ENCODE measurements at places on chromosomes 5 and 9. TPM values are rescaled to one million over a fixed set of nuclear protein-coding genes. Genes with fewer than 3 reads are reported as not detected.

Gene F2RL1
- 118 TPM for total RNA-seq

Gene CBY3
- total RNA-seq: not detected

Gene ADGRD2
- total RNA-seq: not detected

Gene CDX1
- total RNA-seq: 351 TPM

- no peak overlapping the region for H3K4me3 ChIP-seq
- no peaks in the 10 kb centered on the region for H3K36me3 ChIP-seq
- DNase-seq: no peak
- H3K27me3 ChIP-seq: no peaks in the 10 kb centered on the region
- no peaks in the 10 kb centered on the region for H3K4me1 ChIP-seq
Measured at GRCh38 chr5:10149911-10150310, 99.8 kb downstream of the ATPSCKMT start.

DNA sequence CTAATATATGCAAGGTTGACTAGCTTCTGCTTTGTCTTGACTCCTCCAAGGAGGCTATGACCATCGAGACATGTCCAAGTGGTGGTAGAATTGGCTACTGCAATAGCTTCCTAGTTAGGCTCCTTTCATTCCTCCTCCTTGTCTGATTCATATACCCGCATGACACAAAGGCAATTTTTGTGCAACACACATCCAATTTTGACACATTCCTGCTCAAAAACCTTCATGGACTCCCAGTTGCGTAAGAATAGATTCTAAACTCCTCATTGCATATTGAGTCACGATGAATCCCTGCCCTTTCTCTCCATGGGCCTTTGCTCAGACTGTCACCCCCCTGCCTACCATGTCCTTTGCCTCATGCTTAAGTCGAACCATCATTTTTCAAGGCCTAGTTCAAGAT lies 344.5 kb downstream of the ACTL7B start:
- DNase-seq: no peak
- H3K36me3 ChIP-seq: no peaks in the 10 kb centered on the region
- no peaks in the 10 kb centered on the region for H3K4me1 ChIP-seq
- no peaks in the 10 kb centered on the region for H3K27me3 ChIP-seq

- no peaks in the 10 kb centered on the region for H3K36me3 ChIP-seq
- H3K27me3 ChIP-seq: no peaks in the 10 kb centered on the region
- peaks cover 11% of the 10 kb centered on the region for H3K4me1 ChIP-seq
- no peak overlapping the region for H3K27ac ChIP-seq
- H3K4me3 ChIP-seq: no peak overlapping the region
Measured at GRCh38 chr9:83027153-83027891, 35.6 kb downstream of the RASEF start.

DNA sequence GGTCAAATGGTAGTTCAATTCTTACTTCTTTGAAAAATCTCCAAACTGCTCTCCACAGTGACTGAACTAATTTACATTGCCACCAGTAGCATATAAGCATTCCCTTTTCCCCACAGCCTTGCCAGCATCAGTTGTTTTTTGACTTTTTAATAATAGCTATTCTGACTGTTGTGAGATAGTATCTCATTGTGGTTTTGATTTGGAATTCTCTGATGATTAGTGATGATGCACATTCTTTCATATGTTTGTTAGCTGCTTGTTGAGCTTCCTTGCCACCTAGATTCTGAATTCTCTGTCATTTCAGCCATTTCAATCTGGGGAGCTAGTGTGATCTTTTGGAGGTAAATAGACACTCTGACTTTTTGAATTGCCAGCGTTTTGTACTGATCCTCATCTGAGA lies 24.0 kb downstream of the CDK20 start:
- DNase-seq: no peak
- H3K36me3 ChIP-seq: no peaks in the 10 kb centered on the region
- H3K27me3 ChIP-seq: no peaks in the 10 kb centered on the region
- no peak overlapping the region for H3K27ac ChIP-seq
- no peaks in the 10 kb centered on the region for H3K4me1 ChIP-seq

DNA sequence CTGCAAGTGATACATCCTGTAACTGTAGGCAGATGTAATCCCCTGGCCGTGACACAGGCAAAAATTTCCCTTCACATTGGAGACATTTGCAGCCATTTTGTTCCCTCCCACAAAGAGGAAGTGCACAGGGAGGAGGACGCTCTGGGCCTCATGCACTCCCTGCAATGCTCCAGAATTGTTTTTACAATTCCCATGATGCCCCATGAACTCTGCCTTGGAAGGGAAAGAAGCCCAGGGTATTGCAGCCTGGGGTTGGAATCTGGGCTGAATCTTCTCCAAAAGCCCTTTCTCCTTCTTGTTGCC lies 491.7 kb downstream of the CCDC171 start:
- no peak for DNase-seq
- no peaks in the 10 kb centered on the region for H3K4me1 ChIP-seq
- H3K4me3 ChIP-seq: no peak overlapping the region
- no peaks in the 10 kb centered on the region for H3K36me3 ChIP-seq
- no peak overlapping the region for H3K27ac ChIP-seq

- H3K27me3 ChIP-seq: no peaks in the 10 kb centered on the region
- H3K27ac ChIP-seq: no peak overlapping the region
- H3K4me3 ChIP-seq: no peak overlapping the region
- no peak for DNase-seq
- H3K4me1 ChIP-seq: peaks cover 4% of the 10 kb centered on the region
Measured at GRCh38 chr9:38192731-38193265, 123.8 kb upstream of the SHB start.

- DNase-seq: no peak
- H3K27ac ChIP-seq: no peak overlapping the region
- no peaks in the 10 kb centered on the region for H3K27me3 ChIP-seq
Measured at GRCh38 chr9:31996331-31996730, 388.1 kb upstream of the ACO1 start.

DNA sequence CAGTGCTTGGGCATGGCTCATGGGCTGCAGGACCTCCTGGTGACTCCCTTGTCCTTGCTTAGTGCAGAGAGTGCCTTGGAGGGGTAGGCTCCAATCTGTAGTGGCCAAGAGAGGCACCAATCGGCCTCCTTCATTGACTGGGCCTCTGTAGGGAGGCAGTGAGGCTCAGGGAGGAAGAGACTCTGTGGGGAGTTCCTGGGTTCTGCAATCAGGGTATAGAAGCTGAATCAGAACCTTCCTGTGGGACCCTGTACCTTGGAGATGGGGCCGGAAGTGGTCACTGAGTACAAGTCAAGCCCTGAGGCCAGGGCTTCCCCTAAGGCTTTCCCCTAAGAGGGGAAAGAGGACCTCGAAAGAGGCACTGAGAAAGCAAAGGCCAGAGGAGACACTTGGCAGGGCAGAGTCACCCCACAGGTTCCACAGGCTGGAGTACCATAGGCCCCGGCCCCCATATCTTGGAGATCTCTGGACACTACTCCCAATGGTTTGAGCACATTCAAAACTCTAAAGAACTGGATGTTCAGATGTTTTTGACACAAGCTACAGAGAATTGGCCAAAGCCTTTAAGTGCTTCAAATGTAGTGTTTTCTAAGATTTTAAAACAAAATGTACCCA lies 190.5 kb downstream of the HSPA4 start:
- no peak overlapping the region for H3K27ac ChIP-seq
- DNase-seq: no peak
- H3K36me3 ChIP-seq: no peaks in the 10 kb centered on the region
- no peaks in the 10 kb centered on the region for H3K4me1 ChIP-seq

DNA sequence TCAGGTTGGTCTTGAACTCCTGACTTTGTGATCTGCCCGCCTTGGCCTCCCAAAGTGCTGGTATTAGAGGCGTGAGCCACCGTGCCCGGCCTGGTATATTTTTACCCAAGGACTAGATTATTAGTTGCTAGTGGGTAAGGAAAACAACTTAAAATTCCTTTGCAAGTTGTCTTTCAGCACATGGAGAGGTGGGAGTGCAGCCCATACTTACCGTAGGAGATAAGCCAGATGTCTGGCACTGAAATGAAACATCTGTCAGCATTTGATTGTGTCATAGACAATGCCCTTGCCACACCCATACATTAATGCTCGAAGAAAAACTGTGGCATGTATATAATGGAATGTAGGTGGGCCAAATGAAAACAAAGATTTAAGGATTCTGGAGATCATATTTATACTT lies 36.6 kb upstream of the ANKH start:
- H3K36me3 ChIP-seq: no peaks in the 10 kb centered on the region
- H3K4me1 ChIP-seq: no peaks in the 10 kb centered on the region
- no peak overlapping the region for H3K27ac ChIP-seq
